GM04503 (cell line): ENCODE measurements at places on chromosomes 11 and 22.

DNA sequence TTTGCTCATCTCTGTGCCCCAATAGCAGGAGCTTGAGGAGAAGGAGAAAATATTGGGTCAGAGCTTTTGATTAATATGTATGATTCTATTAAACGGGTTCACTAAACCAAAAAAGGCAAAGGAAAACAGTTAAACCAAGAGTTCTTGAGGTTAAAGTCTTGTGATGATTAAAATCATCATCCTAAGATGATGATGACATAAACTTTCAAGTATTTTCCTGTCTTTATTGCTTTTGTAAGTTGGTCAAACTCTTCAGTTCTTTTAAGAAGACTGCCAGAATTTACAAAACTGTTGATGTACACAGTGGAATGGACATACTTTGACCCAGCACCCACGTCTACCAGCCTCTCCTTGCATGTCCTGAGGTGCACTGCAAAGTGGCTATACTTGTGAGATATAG, 41.0 kb downstream of the FDX1 start:
- DNase-seq, result no peak

DNA sequence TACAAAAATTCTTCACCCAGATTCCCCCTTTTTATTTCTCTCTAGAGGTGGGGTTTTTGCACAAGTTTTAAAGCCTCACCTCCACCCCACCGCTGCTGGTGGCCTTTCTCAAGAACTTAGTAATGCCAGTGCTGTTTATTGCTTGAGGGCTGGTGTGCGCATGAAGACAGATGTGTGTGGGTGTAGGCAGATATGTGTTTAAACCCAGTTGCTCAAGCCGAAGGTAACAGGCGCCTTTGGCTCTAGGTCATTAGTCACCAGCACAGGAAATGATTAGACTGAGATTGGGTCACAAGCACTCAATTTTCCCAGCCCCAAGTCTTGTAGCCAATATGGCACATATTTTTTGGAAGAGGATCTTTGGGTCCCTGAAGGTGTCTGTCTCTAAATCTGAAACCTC, 2.7 kb upstream of the CLMP start:
- DNase-seq, result peak; percentile 59

DNA sequence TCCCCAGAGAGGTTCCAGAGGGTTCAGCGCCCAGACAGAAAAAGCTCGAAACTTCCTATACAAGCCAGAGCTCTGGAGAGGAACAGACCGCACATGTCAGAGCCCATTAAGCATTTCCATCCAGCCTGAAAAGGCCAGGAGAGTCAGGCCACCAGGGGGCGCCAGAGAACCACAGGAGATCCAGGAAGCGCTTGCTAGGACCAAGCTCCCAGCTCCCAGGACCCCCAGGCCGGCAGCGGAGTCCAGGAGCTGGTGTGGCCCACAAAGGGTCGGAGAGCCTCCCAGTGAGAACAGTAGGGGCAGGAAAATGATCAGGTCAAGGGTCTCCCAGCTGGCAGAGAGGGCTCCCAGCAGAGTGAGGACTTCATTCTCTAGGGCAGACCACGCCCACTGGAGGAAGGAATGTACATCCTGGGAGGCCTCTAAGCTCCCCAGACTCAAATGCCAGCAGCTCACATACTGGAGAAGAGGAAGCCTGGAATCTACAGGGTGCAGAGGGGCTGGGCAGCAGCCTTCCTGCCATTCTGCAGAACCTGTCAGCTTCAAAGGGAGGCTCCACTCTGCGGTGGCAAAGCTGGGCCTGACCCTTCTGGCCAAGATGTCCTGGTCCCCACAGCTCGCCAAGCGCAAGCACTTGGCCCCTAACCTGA, 2.1 kb upstream of the MEI1 start:
- peak; percentile 31 for DNase-seq

DNA sequence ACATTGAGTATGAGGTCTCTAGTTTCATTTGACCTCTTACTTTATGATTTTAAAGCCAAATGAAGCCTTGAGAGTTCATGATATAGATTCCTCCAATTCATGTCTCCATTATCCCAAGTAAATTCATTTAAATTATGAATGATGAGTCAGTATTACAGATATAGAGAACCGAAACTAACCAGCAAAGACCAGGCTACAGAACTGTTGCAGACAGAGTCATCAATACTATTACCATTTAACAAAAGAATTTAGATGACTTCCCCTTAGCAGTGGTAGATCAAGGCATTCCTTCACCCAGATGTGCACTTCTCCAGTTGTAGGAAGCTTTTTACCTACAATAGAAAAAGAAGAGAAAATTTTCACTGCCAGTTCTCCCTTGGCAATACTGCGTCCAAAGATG, 11.8 kb upstream of the CCDC89 start:
- DNase-seq, result no peak

- no peak for DNase-seq
Observed at GRCh38 chr11:29490938-29491337, 525.9 kb downstream of the KCNA4 start.

DNA sequence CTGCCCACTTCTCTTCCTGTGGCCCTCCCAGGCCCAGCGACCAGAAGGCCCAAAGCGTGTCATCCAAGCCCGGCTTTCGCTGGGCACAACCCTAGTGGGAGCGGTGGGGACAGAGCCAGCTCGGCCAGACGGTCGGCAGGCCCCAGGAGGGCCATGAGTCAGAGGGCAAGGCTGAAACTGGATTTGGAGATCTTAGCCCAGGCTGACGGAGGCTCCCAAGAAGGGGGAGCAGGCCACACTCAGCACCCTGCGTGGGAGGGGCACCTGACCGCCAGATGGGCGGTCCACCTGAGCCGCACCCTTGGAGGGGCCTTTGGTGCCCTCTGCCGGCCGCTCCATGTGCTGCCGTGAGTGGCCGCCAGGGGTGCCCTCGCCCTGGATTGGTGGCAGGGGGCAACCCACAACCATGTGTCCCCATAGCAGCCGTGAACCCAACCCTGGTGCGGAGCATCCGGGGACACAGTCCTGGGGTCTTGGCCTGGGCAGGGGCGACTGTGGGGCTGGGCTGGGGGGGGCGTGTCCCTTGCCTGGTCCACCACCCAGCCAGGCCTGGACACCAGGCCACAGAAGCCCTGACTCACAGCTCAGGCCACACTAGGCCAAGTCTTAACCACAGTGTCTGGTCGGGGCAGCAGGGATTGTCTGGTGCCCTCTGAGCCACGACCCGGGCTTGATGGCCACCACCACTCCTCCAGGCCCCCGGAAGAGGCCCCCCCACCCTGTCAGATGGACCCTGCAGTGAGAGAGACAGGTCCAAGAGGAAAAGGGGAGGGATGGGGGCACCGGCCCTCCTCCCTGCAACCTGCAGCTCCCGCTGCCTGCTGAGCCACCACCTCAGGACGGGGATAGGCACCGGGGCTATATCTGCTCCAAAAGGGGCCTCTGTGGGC, 19.2 kb upstream of the TALDO1 start:
- peak; percentile 80 for DNase-seq

- DNase-seq, result no peak
Observed at GRCh38 chr22:45481661-45482060, 21.0 kb upstream of the FBLN1 start.

DNA sequence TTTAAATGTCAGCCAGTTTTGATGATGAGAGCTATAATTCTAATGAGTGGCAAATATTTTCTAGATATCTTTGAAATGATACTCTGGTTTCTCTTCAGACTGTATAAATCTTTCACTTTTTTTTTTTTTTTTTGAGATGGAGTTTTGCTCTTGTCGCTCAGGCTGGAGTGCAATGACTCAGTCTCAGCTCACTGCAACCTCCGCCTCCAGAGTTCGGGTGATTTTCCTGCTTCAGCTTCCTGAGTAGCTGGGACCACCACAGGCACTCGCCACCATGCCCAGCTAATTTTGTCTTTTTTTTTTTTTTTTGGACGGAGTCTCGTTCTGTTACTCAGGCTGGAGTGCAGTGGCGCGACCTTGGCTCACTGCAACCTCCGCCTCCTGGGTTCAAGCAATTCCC, 113.6 kb downstream of the TEAD1 start:
- no peak for DNase-seq

DNA sequence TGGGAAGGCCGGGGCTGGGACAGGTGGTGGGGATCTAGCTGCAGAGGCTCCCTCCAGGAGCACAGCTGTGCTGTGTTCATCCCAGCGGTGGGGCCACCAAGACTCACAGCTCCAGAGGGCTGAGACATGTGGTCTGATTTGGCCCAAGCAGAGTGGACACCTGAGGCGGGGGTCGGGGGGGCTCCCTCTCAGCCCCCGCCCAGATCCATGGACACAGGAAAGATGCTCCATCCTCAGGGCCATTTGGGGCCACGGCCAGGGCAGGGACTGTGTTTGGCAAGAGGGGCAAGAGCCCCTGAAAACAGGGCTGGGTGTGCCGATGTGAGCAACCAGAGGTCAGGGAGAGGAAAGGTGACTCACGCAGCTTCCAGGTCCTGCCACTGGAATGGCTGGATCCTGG, 219.4 kb downstream of the BRD1 start:
- no peak for DNase-seq

DNA sequence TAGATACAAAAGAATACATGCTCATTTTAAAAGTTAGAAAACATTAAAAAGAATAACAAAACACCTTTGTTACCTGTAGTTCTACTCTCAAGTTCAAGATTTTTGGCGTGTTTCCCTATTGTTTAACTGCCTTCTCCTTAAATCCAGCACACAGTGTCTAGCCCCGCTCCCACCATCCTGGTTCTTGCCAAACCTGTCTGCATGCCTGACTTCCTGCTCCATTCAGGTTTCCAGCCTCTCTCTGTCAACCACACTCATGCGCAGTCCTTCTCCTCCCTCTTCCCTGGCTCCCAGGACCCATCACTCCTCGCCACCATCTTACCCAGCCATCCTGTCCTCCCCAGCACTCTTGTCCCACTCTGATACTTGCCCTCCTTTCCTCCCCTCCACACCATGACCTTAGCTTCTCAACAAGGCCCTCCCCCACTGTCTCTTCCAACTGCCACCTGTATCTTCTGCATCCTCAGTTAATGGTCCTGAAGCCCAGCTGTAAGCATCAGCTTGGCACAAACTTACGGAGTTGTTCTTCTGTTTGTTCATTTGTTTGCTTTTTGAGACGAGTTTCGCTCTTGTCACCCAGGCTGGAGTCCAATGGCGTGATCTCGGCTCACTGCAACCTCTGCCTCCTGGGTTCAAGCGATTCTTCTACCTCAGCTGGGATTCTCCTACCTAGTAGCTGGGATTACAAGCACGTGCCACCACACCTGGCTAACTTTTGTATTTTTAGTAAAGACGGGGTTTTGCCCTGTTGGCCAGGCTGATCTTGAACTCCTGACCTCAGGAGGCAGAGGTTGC, 7.5 kb upstream of the MYH9 start:
- no peak for DNase-seq

DNA sequence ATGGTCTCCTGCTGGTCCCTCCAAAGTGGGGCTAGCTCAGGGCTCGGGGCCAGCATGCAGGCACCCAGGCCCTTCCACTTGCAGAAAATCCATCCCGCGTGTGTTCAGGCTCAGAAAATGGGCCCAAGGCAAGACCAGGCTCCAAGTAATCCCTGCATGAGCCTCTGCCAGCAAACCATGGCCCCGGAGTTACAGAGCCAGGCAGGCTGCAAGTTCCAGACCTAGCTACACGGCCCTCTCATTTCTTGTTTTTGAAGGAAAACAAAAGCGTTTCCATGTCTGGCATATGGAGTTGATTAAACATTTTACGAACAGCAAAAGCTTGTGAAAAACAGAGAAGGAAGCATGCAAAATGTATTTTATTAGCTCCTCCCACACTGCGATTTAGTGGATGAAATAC, 29.7 kb downstream of the KIAA0930 start:
- peak; percentile 84 for DNase-seq

DNA sequence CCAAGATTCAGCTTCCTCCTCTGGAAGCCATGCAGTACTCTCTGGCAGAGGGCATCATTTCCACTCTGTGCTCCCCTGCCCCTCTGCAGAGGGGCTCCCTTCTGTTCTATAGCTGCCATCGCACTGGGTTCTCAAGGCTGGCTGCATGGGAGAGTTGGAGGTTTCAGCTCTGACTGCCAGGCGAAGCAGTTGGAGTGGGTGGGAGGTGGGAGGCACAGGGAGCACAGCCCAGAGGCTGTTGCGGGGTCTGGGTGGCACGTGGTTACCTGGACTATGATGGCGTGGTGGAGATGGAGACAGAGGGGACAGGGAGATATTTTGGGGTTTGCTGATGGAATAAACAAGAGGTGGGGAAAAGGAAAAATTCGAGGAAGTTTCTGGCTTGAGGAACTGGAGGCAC, 4.8 kb downstream of the PMM1 start:
- no peak for DNase-seq

GRCh38 chr11:1559111-1559951, 12.7 kb downstream of the DUSP8 start:
- peak; percentile 58 for DNase-seq

- DNase-seq, result no peak
Observed at GRCh38 chr22:49629261-49629570, 198.5 kb downstream of the BRD1 start.
